Colonic mucosa (tissue), 4 donors: ENCODE measurements at places on chromosomes 4 and X. TPM values are rescaled to one million over a fixed set of nuclear protein-coding genes. Genes with fewer than 3 reads are reported as not detected.

Gene PLP1
- total RNA-seq: 4.0 TPM

Gene MAGEE1
- total RNA-seq: 0.99 TPM

Gene PHOX2B
- total RNA-seq: 0.56 TPM

Gene SPON2
- 22.0 TPM for total RNA-seq

Gene XPNPEP2
- 2.6 TPM for total RNA-seq

Gene CPE
- total RNA-seq: 49.6 TPM

Gene KIAA1210
- total RNA-seq: not detected

Gene REPS2
- 22.7 TPM for total RNA-seq

DNA sequence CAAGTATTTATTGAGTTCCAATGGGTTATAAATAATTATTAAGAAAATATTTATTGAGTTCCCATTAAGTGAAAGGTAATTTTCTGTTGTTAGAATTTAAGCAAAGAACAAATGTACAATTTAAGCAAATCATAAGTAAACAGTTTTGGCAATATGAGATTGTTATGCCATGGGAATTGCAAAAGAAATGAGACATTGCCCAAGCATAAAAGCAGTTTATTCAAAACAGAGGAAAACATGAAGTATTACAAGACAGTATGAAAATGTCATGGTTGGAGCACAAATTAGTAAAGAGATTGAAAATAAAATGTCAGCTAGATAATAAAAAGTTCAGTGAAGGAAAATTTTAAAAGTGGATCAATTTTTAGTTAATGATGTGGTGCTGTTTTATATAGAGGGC, 706.1 kb upstream of the EPHA5 start:
- DNase-seq: no peak
- H3K4me3 ChIP-seq: no peak overlapping the region

DNA sequence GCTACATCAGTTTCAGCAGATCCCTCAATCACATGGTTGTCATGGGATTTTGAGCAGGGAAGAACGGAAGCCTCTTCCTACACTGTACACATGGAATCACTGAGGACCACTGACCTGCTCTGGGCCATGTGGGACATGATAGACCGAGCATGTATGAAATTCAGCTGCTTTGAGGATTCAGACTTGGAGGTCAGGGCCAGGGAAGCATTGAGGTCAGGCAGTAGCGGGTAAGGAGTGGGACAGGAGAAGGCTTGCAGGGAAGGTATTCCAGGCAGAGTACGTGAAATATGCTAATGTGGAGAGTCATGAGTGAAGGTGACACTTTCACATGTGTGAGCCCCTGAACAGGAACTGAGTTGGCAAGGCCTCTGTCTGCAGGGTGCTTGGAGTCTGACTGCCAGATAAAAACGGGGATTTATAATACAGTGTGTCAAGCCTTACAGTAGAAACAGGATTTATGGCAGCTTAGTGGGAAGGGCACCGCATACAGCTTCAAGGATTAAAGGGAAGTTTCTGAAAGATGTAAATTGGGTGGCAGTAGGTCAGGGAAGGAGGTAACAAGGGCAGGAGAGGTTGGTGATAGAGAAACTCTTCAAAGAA, 111.7 kb downstream of the STK32B start:
- no peak overlapping the region for H3K4me3 ChIP-seq
- no peak for DNase-seq
- no peaks in the 10 kb centered on the region for H3K36me3 ChIP-seq
- no peak overlapping the region for H3K27ac ChIP-seq
- H3K4me1 ChIP-seq: no peaks in the 10 kb centered on the region

DNA sequence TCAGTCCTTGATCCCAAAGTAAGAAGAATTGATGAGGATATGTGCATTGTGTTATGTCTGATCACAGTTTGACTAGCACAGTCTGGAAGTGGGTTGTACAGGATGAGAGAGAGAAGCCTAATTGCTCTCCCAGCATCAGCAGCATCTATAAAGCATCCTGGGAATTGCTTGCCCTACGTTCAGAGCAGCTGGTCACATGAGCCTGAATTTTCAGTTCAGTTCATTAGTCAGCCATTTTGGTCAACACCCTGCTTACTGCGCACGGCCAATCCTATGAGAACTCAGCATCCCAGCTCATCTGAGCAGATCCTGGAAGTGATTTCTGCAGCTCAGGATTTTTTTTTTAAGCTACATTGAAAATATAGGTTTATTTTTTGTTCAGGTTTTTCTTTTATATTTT, at the start of gene RUFY3:
RUFY3 (plus strand) TSS at position 218 of the 400 bp plus-strand sequence. CDS start 610 bp downstream, outside the sequence.
- H3K4me3 ChIP-seq: no peak within 1 kb of the TSS
- H3K4me1 ChIP-seq: no peaks in the 10 kb centered on the region
- H3K36me3 ChIP-seq: no peaks in the 10 kb centered on the region

GRCh38 chr4:16237715-16238114, 11.4 kb upstream of the TAPT1 start:
- H3K36me3 ChIP-seq: no peaks in the 10 kb centered on the region
- DNase-seq: no peak
- H3K4me1 ChIP-seq: no peaks in the 10 kb centered on the region
- H3K27me3 ChIP-seq: no peaks in the 10 kb centered on the region
- H3K27ac ChIP-seq: no peak overlapping the region

DNA sequence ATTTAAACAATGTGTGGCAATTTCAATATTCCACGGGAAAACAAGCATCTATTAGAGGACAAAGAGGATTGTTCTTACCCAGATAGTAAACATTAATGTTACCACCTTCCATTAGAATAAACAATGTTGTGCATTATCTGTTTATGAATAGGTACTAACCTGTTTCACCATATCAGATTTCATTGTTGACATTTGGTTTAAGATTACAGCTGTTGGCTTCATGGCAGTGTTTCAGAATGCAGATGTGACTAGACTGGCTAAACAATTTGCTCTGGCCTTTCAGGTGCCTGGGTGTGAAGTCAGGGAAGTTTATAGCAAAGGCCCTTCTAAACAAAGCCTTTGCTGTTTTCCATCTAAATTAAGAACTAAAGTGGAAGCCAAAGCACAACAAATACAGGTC, 464.7 kb upstream of the FAM47C start:
- H3K36me3 ChIP-seq: no peaks in the 10 kb centered on the region
- H3K4me1 ChIP-seq: no peaks in the 10 kb centered on the region
- H3K27ac ChIP-seq: no peak overlapping the region
- no peaks in the 10 kb centered on the region for H3K27me3 ChIP-seq
- DNase-seq: no peak

DNA sequence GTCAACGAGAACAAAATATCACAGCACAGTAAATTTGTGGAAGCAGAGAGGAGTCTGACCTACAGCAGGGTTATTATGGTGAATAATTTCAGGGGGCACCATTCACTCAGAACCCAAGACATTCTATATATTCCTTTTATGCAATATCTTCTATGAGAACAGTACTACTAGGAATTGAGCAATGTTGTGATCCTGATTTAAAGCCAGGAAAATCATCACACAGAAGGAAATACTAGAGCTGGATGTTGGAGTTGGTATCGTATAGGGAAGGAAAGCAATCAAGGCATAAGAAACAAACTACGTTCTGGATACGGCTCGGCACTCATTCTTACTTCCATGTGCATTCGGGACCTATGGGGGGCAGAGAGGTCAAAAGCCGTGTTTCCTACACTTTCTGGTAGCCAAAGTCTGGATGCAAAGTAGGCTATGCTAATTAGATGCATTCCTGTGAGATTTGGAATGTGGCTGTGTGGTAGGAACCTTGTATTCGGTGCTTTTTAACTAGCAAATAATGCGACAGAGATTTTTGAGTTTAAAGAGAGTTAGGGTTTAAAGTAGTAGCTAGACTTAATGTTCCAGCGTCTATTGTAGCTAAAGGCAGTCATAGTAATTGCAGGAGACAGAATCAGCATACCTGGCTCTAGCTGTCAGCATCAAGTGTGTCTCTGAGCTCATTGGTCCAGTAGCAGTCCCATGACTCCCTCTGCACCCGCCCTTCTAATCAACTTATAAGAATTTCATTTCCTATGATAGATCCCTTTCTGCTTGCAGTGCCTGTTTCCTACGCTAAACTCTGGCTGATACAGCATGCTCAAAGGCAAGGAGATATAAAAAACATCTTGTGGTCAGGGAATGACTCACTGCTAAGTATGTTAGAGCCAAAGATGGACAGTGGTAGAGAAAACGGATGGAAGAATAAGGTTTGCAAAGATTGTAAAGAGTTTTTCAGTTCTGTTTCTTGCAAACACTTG, 43.3 kb upstream of the PDGFC start:
- no peak overlapping the region for H3K4me3 ChIP-seq
- no peak for DNase-seq
- H3K4me1 ChIP-seq: no peaks in the 10 kb centered on the region
- no peaks in the 10 kb centered on the region for H3K27me3 ChIP-seq
- H3K36me3 ChIP-seq: no peaks in the 10 kb centered on the region

GRCh38 chrX:109880629-109881028, 122.3 kb upstream of the TMEM164 start:
- no peaks in the 10 kb centered on the region for H3K4me1 ChIP-seq
- H3K27me3 ChIP-seq: no peaks in the 10 kb centered on the region
- H3K36me3 ChIP-seq: no peaks in the 10 kb centered on the region

- H3K36me3 ChIP-seq: no peaks in the 10 kb centered on the region
- DNase-seq: no peak
- H3K4me3 ChIP-seq: no peak overlapping the region
- H3K4me1 ChIP-seq: no peaks in the 10 kb centered on the region
Observed at GRCh38 chr4:71729856-71730255, 54.0 kb downstream of the GC start.

- H3K36me3 ChIP-seq: peaks cover 27% of the 10 kb centered on the region
- H3K27ac ChIP-seq: no peak overlapping the region
- DNase-seq: no peak
- no peak overlapping the region for H3K4me3 ChIP-seq
- H3K4me1 ChIP-seq: no peaks in the 10 kb centered on the region
Observed at GRCh38 chr4:7000421-7001176, 42.6 kb upstream of the TADA2B start.

GRCh38 chr4:63589796-63590195, 819.5 kb downstream of the TECRL start:
- H3K27ac ChIP-seq: no peak overlapping the region
- no peak for DNase-seq
- H3K27me3 ChIP-seq: no peaks in the 10 kb centered on the region
- no peaks in the 10 kb centered on the region for H3K4me1 ChIP-seq
- no peak overlapping the region for H3K4me3 ChIP-seq
- no peaks in the 10 kb centered on the region for H3K36me3 ChIP-seq

GRCh38 chrX:71321731-71322130, 20.2 kb downstream of the ITGB1BP2 start:
- no peak overlapping the region for H3K4me3 ChIP-seq
- no peak for DNase-seq
- no peaks in the 10 kb centered on the region for H3K36me3 ChIP-seq
- no peaks in the 10 kb centered on the region for H3K4me1 ChIP-seq
- no peak overlapping the region for H3K27ac ChIP-seq

- no peak overlapping the region for H3K27ac ChIP-seq
- DNase-seq: no peak
Observed at GRCh38 chrX:109831326-109831985, 98.4 kb upstream of the ACSL4 start.

DNA sequence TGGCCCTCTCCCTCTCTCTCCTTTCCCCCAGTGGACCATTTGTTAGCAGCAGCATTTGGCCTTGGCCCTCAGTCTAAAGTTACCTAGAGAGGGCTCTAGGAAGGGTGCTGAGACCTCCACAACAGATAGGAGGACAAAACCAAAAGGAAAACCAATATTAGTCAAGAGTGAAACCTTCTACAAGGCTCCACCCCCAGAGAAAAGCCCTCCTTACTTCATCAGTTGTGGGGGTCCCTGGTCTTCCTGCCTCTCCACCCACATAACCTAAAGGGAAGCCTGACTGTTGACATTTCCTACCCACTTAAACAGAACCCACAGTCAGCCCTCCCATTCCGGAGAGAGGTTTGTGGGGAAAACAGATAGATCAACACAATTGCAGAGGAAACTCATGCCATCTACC, 4.7 kb upstream of the CD40LG start:
- H3K4me1 ChIP-seq: no peaks in the 10 kb centered on the region
- H3K4me3 ChIP-seq: no peak overlapping the region
- no peak for DNase-seq

GRCh38 chr4:9875516-9875915, 94.1 kb downstream of the DRD5 start:
- H3K4me3 ChIP-seq: no peak overlapping the region
- no peaks in the 10 kb centered on the region for H3K4me1 ChIP-seq
- H3K27me3 ChIP-seq: no peaks in the 10 kb centered on the region
- no peaks in the 10 kb centered on the region for H3K36me3 ChIP-seq

- no peaks in the 10 kb centered on the region for H3K27me3 ChIP-seq
- no peaks in the 10 kb centered on the region for H3K36me3 ChIP-seq
- H3K4me3 ChIP-seq: no peak overlapping the region
- no peak for DNase-seq
- H3K4me1 ChIP-seq: no peaks in the 10 kb centered on the region
- H3K27ac ChIP-seq: no peak overlapping the region
Observed at GRCh38 chr4:93243262-93243661, 585.3 kb upstream of the ATOH1 start.

DNA sequence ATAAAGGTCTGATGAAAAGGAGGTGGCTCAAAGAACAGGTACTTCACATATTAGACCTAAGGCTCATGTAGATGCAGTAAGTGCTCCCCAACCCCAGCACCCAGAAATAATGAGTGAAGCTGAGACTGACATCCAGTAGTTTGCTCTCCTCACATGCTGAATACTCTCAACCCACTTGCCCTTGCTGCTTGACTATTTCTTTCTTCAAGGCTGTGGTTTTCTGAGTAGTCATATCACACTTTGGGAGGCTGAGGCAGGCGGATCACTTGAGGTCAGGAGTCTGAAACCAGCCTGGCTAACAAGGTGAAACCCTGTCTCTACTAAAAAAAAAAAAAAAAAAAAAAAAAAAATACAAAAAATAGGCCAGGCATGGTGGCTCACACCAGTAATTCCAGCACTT, 51.5 kb upstream of the PRPS1 start:
- peaks cover 4% of the 10 kb centered on the region for H3K27me3 ChIP-seq
- DNase-seq: no peak
- no peaks in the 10 kb centered on the region for H3K36me3 ChIP-seq

GRCh38 chrX:24842486-24842885, 148.8 kb downstream of the POLA1 start:
- H3K27me3 ChIP-seq: no peaks in the 10 kb centered on the region
- no peaks in the 10 kb centered on the region for H3K4me1 ChIP-seq

DNA sequence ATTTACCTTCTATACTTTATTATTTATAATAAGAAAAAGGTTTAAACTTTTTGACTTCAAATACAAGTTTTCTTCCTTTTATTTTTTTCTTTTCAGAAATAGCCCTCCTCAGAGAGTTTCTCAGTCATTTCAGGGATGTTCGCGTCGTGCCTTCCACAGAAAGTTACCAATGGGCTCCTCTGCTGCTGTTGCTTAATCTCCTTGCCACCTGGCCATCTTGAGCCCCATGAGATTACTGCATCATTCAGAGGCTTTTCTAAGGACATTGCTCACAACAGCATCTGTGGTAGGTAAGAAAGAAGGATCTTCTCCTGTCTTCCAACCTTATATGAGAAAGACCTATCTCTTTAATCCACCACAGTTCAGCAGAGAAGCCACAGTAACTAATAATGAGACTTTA, 1361.9 kb upstream of the ADGRL3 start:
- H3K27ac ChIP-seq: no peak overlapping the region
- H3K4me1 ChIP-seq: no peaks in the 10 kb centered on the region
- H3K4me3 ChIP-seq: no peak overlapping the region
- no peak for DNase-seq
- H3K27me3 ChIP-seq: no peaks in the 10 kb centered on the region
